Activated CD4-positive, alpha-beta T cell treated with anti-CD3 and anti-CD28 coated beads, Interleukin-2, amount 50 U/mL, for 48 hours (primary cell): ENCODE measurements at places on chromosomes 4 and X.

DNA sequence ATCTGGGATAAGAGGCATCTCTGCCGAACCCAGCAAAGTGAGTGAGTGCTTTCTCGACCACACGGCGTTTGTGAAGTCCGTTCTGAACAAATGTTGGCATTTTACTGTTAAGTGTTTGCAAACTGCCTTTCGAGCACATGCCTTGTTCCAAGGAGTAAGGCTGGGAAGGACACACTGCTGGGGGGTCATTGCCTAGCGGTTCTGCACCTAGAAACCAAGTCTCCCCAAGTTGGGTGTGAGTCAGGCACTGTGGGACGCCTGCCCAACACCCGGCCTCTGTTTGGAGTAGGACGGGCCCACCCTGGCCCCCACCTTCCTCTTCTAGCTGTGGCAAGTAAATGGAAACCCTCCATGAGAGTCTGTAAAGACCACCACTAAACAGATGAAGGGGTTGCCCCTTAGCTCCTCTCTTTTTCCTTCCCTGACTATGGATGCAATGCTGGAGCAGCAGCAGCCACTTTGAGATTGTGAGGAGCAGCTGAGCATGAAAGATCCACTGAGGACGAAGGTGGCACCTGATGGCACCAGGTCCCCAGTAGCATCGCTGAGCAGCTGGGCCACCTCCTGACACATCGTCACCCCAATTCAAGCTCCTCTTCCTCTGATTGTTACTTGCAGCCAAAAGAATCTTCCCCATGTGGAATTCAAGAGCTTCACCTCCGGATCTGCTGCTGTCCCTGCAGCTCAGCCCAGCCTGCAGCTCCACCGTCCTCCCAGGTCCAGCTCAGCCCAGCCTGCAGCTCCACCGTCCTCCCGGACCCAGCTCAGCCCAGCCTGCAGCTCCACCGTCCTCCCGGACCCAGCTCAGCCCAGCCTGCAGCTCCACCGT lies 6.3 kb downstream of the CPLX1 start:
- DNase-seq: no peak

DNA sequence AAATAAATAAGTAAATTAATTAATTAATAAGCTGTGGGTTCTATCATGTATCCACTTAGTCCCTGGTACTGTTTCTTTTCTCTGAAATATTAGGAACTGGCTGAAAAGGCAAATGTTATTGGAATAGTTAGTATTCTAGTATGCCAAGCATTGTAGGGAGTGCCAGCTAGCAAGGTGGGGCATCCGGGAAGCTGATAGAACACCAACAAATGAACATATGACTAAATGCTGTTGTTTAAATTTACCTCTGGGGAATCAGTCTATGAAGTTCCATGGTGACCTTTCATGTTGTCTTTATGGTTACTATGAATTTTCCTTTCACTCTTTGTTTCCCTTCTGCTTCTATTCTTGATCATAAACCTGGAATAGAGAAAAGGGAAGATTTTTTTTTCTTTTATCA lies 32.7 kb downstream of the NUDT6 start:
- no peak for DNase-seq

GRCh38 chr4:101033986-101034385 lies 313.3 kb downstream of the PPP3CA start:
- DNase-seq: no peak

- DNase-seq: no peak
Measured at GRCh38 chr4:146389561-146389960, 132.2 kb downstream of the SLC10A7 start.

DNA sequence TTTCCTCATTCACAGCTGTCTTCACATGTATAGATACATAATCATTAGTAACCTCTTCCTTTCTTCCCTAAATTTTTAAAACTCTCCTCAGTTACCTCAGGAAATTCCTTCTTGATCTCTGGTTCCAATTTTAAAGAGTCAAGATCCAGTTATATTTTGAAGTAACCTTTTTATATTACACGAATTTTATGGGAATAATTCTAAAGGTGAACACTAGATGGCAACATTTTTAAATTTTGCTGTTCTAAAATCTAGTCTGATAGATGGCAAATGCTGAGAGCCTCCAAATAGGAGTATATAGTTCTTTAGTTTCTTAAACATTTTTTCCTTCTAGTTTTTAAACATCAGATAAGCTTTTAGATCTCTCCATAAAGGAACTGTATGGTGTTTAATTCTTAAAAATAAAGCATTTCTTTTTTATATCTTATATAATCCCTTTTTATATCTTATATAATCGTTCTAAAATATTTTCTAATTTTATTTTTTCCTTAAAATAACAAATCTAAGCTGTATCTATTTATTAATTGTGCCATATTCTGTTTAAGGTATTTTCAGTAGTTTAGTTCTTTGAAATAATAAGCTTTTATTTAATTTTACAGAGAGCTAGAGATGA lies 37.9 kb upstream of the PAPSS1 start:
- no peak for DNase-seq
